Left lung (tissue), 14 donors: ENCODE measurements at places on chromosomes 11 and 22. TPM values are rescaled to one million over a fixed set of nuclear protein-coding genes. Genes with fewer than 3 reads are reported as not detected.
A peak's percentile ranks its signal among the peaks of the same experiment; 100 is the strongest.

DNA sequence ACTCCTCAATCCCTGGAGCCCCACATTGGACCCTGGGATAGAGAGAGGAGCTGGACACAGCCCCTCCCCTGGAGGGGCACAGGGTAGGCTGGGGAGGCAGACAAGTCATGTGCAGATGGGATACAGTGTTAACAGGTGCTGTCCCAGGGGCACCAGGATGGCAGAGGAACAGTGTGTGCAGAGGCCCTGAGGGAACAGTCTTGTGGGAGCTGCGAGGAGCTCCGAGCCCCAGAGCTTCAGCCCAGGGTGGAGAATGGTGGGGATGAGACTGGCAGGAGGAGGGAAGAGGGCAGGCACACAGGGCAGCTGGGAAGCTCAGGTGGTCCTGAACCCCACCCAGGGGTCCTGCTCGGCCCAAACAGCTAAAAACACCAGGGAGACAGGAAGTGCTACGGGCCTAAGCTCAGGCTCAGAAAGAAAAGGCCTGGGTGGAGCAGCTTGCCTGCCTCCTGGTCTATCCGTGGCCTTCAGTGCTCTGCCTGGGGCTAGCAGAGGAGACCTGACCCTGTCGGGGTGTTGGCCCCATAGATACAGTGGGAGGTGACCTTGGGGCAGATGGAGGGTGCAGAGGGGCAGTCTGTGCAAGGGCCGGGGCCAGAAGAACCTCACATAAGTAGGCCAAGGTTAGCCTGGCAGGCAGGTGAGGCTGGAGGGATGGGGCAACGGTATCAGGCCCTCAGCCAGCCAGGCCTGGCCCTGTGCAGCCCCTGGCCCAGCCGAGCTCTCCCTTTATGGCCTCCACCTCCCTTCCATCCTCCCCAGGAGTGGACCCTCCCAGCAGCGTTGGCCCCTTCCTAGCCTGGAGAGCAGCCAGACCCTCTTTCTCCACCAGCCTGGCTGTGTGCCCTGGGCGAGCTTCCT is 15.4 kb downstream of the CAPN5 start:
- no peak for DNase-seq

GRCh38 chr11:12754582-12755234 is 80.5 kb downstream of the TEAD1 start:
- no peak for DNase-seq

GRCh38 chr11:111982019-111982464 is 43.2 kb upstream of the DLAT start:
- no peak for DNase-seq

- no peak for DNase-seq
Measured at GRCh38 chr22:32995335-32995734, 62.8 kb downstream of the SYN3 start.

GRCh38 chr11:124070915-124071622 is 29.9 kb upstream of the OR10G7 start:
- peak; percentile 66 for DNase-seq

DNA sequence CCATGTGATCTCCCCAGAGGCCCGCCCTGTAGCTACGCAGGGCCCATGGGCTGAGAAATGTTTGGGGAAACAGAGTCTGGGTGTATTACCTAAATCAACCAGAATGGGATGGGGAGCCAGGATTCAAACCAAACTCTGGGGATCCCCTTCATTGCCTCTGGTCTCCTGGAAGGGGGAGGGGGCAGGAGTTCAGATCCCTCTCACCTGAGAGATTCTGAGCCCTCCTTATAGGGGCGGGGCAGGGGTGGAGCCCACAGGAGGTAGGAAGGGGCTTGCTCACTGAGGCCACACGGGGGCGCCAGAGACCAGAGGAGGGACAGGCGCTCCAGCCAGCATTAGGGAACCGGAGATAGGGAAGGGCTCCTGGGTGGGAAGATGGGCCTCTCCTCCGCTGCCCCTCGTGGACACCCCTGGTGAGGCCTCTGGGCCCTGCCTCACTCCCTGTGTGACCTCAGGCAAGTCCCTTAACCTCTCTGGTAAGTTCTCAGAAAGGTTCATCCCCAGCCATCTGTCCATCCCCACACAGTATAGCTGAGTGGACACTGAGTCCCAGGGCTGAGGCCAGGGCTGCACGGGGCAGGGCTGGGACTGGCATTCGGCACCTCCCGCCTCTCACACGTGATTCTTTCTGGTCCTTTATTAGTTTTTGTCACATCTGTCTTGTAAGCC is 2.7 kb upstream of the CDC42BPG start:
- DNase-seq: peak; percentile 82

GRCh38 chr11:117239295-117239694 is 6.8 kb downstream of the RNF214 start:
- DNase-seq: no peak

GRCh38 chr11:130858215-130858614 is 58.1 kb downstream of the SNX19 start:
- DNase-seq: no peak

- no peak for DNase-seq
Measured at GRCh38 chr11:65767406-65767805, 13.4 kb downstream of the AP5B1 start.

GRCh38 chr11:101706541-101706940 is 122.7 kb upstream of the TRPC6 start:
- DNase-seq: no peak

- no peak for DNase-seq
Measured at GRCh38 chr22:43440556-43440955, 28.7 kb downstream of the MPPED1 start.

DNA sequence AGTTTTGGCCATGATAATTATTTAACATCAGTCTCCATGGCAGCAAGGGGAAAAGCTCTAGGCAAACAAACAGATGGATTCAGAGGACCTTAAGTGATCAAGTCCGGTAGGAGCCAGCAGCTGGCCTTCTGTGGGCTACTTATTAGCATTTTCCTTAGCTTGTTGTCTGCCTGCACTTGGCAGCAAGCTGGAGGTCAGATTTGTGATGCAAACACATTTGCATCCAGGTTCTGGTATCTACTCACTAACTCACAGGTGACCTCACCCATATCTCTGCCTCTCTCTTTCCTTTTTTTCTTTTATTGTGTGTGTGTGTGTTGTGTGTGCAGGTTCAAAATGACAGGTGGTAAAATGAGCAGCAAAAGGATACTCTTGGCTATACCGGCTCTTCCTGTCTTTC is 32.3 kb downstream of the ARHGAP42 start:
- DNase-seq: no peak

- DNase-seq: no peak
Measured at GRCh38 chr22:43360576-43360975, 17.4 kb upstream of the SCUBE1 start.

- DNase-seq: no peak
Measured at GRCh38 chr11:101458161-101458560, 125.6 kb downstream of the TRPC6 start.

- no peak for DNase-seq
Measured at GRCh38 chr11:109106151-109106906, 315.7 kb upstream of the C11orf87 start.

The TBC1D22A gene
- total RNA-seq: 27.3 TPM

The SRRD gene
- total RNA-seq: 18.5 TPM

The SEC14L6 gene
- total RNA-seq: 4.0 TPM

The DDT gene
- 132 TPM for total RNA-seq
